ENCODE measurements at places on chromosomes 12 and 14.

DNA sequence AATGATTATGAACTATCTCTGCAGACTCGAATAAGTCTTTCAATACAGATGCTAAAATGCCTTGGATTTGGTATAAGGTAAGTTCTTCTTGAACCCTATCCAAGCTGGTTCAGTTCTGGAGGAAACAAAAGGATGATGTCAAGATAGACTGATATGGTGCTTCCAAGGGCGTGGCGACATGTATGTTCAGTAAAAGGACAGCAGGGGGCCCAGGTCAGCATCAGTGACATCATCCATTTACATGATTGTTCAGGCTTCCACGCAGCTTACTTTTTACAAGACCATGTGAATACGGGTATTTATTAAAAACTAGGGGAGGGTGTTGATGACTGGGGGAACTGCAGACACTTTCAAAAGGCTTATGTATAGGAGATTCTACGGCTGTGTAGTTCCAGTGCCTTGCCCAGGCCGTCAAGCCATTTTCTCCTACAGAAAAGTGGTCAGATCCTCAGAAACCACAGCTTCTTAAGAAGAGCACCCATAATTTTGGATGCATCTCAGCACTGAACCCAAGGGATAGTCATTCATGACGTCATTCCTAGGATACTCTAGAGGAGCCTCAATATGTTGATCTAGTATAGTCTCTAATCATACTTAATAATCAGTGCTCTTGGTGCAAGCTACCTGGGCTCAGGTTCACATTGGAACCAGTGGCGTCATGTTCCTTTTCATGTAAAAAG is 527.7 kb downstream of the FUT8 start:
- DNase-seq = no peak

GRCh38 chr12:19382563-19382962 is 56.7 kb upstream of the AEBP2 start:
- DNase-seq = no peak

DNA sequence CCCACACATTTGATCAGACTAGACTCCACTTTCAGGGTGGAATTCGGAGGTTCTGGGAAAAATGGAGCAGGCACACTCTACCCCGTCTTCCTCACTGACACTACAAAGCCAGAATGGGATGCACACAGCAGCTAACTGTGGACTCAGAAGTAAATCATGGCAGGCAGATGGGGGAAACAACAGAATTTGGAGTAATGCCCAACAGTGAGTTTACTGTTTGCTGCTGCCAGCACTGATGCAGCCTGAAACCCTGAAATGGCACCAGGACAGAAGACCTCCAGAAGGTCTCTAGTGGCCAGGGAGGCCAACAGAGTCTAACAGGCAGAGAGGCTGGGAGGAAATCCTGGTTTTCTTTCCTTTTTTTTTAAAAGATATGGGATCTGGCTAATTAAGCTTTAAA is 24.6 kb downstream of the KCTD10 start:
- DNase-seq = no peak

- no peak for DNase-seq
Observed at GRCh38 chr12:90990611-90991010, 14.2 kb downstream of the EPYC start.

- DNase-seq = no peak
Observed at GRCh38 chr12:96399120-96399918, 920 bp downstream of the CDK17 start.

GRCh38 chr12:57838594-57839302 is 7.8 kb downstream of the CTDSP2 start:
- DNase-seq = no peak

GRCh38 chr12:116171549-116171948 is 105.9 kb downstream of the MED13L start:
- DNase-seq = no peak

DNA sequence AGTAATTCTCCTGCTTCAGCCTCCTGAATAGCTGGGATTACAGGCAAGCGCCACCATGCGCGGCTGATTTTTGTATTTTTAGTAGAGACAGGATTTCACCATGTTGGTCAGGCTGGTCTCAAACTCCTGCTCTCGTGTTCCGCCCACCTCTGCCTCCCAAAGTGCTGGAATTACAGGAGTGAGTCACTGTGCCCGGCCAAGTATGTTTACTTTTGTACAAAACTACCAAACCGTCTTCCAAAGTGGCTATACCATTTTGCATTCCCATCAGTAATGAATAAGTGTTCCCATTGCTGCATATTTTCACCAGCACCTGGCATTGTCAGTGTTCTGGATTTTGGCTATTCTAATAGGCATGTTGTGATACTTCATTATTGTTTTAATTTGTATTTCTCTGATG is 8.4 kb upstream of the KRT6A start:
- DNase-seq = no peak

DNA sequence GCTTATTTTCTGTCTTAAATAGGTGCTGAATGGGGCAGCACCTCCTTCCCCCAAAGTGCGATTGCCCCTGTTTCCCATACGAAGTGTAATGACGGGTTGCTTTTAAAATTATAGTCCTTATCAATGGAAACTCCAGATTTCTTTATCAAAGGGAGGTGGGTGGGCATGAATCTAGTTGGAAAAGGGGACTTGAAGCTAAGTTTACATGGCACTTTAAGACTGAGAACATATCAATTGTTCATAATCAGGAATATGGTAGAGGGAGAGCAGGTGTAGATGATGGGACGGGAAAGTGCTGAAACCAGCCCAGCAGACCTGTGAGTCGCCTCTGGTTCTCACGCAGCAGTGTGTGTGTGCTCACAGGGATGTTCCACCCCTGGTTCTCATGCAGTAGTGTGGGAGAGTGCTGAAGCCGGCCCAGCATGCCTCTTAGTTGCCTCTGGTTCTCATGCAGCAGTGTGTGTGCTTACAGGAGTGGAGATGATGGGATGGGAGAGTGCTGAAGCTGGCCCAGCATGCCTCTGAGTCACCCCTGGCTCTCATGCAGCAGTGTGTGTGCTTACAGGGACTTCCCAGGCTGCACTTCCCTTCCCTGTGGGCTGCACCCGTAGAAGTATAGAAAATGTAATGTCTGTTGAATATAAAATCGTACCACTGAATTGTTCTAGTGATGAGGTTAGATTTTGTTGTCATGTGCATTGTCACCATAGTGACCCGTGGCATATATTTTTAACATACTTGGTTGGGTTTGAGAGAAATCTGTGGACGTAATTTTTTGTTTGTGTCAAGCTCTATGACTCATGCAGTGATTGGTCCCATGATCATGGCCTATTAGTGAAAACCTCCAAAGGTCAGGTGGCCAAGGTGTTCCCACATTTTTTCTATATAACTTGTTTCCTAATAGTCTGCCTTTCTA is 51.6 kb downstream of the GPATCH2L start:
- DNase-seq = no peak

DNA sequence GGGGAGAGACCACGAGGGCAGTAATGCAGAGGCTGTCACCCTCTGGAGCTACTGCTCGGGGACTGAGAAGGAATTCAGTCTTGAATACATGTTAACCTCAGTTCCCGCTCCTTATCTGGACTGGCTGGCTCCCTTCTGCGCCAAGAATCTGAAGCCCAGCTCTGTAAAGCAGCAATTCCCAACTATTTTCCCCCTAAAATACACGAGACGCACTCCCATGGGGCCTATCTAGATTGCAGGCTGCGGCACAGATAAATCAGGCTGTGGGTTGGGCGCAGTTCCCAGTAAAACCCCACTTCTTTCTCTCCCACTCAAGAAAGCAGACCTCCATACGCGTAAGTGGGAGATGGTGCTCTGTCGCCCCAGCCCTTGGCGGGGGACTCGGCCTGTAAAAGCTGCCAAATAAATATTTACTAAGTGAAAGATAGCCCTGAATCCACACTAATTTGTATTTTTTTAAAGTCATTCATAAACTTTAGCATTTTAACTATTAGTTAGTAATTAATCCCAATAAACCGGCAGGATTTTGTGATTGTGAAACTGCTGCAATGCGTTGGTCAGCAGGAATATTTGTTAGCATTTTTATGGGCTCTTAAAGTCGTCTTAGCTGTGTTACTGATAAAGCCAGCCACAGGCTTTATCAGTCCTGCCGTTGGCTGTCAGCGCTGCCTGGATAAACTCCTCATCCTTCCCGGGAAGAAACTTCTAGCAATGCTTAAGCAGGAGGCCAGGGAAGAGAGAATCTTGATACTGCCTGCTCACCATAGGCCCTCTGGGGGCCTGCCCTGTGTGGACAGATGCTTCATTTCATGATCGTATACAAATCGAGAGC is 17.8 kb downstream of the FBXL14 start:
- no peak for DNase-seq

DNA sequence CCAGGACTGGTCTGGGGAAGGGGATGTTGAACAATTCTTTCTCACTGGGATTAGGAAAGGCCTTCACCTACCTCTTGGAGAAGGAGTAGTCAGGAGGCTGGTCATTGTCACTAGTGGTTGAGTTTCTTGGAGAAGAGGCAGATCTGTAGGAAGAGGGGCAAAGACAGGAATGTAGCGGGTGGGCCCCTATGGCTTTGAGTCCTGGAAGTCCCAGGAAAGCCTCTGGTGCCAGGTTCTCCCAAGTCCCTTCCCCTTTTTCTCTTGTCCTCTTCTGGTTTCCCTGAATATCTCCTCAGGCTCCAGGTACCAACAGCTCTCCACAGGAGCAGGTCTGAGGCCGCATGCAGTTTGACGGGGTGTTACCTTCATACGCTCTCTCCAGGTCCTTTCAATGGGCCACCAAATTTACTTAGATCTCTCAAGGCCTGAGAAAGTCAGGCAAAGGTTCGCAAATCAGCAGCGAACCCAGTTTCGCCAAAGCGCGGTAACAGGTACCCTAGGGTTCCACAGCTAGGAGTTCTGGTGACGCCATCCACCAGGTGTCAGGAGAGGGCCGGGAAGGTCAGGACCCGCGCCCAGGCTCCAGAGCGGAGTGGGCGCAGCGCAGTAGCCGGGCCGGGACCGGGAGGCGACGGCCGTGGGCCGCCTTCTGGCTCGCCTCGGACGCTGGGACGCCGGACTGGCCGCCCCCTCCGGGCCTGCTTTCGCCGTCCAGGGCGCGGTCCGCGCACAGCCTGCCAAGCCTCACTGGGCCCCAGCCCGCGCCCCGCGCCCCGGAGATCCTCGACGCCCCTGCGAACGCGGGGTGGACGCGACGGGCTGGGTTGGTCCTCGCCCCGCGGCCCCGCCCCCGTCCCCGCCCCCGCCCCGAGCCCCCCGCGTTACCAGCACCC is 795 bp downstream of the SMAGP start:
- no peak for DNase-seq
